ENCODE measurements at places on chromosomes 2 and 18. TPM values are rescaled to one million over a fixed set of nuclear protein-coding genes. Genes with fewer than 3 reads are reported as not detected.

Gene KATNAL2
- 0.33 TPM for total RNA-seq

Gene FAM110C
- total RNA-seq: 0.26 TPM

DNA sequence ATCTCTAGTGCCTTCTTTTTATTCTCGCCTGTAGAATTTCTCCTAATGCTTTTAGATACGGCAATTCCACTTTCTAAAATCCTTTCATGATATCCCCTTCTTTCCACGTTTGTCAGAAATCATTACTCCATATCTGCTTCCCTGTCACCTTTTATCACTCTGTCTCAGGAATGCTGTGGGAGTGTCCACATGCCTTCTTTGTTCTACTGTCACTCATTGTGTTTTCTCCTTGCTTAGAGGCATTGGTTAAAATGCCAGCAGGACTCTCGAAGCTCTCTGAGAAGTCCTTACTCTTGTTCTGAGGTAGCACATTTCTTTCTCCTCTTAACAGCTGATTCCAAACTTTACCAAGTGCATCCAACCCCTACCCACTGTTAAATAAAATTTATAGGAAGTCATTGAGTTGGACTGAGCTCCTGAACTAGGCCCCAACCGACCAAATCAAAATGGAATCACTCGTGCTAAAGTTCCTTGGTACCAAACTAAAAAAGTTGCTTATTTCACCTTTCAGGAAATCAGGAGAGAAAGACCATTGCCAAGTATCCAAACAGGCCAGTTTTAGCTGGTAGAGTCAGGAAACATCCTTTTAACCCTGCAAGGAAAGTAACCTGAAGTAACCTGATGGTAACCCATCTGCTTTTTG, 10.6 kb upstream of the GALNT5 start:
- DNase-seq: no peak

DNA sequence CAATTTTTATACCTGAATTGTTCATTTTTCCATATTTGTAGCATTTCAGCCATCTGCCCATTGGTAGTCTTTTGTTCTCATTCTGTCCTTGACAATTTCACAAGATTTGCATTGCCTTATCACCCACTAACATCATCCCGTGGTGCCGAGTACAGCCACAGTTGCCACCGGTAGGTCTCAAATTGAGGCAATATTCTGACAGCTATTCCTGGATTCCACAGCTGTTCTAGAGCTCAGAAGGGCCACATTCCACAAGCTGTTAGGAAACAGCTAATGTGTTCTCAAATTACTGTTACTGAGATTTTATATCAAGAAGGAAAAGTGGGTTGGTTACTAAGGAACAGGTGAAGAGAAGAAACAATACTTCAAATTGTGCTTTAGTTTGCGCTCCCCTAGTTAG, 178.8 kb downstream of the RPRM start:
- no peak for DNase-seq

DNA sequence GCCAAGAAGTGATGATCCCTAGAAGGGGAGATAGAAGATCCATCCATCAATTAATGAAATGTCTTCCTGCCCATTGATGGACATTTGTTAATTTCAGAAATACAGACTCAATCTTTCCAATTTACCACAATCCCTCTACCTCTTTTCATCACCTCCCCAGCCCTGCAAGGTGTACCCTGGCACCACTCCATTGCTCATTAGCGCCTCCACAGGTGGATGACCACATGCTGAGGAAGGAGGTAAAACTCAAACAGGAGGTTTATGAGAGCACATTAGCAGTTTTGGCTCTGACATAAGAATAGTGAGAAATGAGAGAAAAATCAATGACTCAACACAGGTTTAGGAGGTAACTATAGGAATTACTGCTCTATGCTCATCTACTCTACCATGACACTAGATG, 208.0 kb downstream of the C1D start:
- DNase-seq: no peak

DNA sequence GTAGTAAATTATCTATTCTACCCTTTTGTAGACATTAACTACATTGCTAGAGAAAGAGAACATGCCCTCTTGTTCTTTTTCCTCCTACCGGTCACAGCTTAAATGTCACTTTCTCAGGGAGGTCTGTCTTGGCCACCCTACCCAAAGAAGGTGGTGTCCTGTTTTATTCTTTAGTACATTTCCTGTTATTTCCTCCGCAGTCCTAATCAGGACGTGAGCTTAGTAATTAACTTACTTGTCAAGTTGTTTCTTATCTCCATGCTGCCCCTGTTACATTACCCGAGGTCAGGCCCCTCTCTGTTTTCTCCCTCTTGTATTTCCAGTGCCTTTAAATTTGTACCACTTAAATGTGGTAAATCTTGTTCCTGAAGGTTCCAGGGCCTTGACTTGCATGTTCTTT, 73.7 kb upstream of the RMDN2 start:
- no peak for DNase-seq

DNA sequence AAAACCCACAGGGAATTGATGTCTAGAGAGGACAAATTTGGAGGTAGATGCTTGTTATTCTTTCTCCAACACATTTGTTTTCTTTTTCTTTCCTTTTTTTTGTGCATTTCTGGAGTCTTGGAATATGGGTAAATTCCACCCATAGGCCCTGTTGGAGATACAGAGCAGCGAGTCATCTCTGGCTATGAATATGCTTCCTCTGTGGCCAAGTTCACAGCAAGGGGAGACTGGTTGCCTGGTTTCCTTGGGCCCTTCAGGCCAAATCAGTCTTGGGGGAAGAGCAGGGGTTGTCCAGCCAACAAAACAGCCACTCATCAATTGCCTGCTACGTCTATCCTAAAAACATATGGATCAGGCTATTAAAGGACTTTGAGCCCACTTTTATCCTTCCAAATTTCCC, 27.5 kb downstream of the SP100 start:
- no peak for DNase-seq
